Spinal cord (tissue), 10 donors: ENCODE measurements at places on chromosomes 7 and 10. TPM values are rescaled to one million over a fixed set of nuclear protein-coding genes. Genes with fewer than 3 reads are reported as not detected.

The IFIT1B gene
- 6.7 TPM for total RNA-seq

The ATOH7 gene
- total RNA-seq, result not detected

The EPHA1 gene
- total RNA-seq, result 0.89 TPM

The COL17A1 gene
- 0.61 TPM for total RNA-seq

The FZD8 gene
- 14.0 TPM for total RNA-seq

The PON3 gene
- 3.5 TPM for total RNA-seq

The DNAJC12 gene
- 15.5 TPM for total RNA-seq

The GBX1 gene
- total RNA-seq, result 2.4 TPM

GRCh38 chr7:112869111-112869774 lies 79.0 kb upstream of the TMEM168 start:
- H3K4me3 ChIP-seq, result no peak overlapping the region
- no peak for DNase-seq
- H3K27me3 ChIP-seq, result no peaks in the 10 kb centered on the region
- no peak overlapping the region for H3K27ac ChIP-seq
- H3K4me1 ChIP-seq, result no peaks in the 10 kb centered on the region

- DNase-seq, result no peak
- H3K27ac ChIP-seq, result no peak within 1 kb of the TSS
- no peaks in the 10 kb centered on the region for H3K36me3 ChIP-seq
- no peak within 1 kb of the TSS for H3K4me3 ChIP-seq
- H3K27me3 ChIP-seq, result no peaks in the 10 kb centered on the region
Observed at GRCh38 chr10:102837230-102837721, at the start of gene CYP17A1. Gene CYP17A1, minus strand, starts transcription at chr10:102837413. Its CDS starts 52 bp downstream, at chr10:102837361.

- no peaks in the 10 kb centered on the region for H3K27me3 ChIP-seq
- H3K27ac ChIP-seq, result no peak overlapping the region
- no peak overlapping the region for H3K4me3 ChIP-seq
- no peaks in the 10 kb centered on the region for H3K36me3 ChIP-seq
- peaks cover 14% of the 10 kb centered on the region for H3K4me1 ChIP-seq
- DNase-seq, result no peak
Observed at GRCh38 chr10:48253970-48254657, 20.4 kb downstream of the FRMPD2 start.

DNA sequence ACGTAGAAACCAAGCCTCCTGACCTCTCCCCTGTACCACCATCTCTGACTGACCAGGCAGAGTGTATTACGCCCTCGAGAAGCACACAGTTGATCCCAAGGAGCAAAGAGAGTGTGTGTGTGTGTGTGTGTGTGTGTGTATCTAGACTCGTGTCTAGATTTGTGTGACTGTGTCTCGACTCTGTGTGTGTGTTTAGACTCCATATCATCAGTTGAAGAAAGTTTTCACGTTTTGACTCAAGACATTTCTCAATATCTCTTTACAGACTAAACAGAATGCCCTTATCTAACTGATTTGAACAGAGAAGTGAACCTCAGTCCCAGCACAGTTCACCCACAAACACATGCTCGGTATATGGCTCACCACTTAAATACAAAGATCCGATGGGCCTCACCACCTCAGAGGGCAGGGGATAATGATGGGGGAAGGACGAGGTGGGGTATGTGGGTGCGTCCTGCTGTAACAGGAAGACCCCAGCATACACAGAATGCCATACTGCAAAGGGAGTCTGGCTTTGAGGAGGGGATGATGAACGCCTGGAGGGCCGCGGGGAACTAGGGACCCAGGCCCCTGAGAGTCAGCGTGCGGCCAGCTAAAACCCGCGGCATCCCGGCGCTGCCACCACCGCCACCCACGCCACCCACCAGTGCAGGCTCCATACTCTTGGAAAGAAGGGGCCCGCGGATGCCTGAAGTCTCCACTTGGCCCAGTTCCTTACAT lies 780 bp downstream of the ALDH18A1 start:
- H3K27me3 ChIP-seq, result no peaks in the 10 kb centered on the region
- peaks cover 11% of the 10 kb centered on the region for H3K4me1 ChIP-seq
- peak overlapping the region; percentile 71 for H3K27ac ChIP-seq
- DNase-seq, result peak; percentile 15
- H3K36me3 ChIP-seq, result peaks cover 18% of the 10 kb centered on the region
- peak overlapping the region; percentile 77 for H3K4me3 ChIP-seq

GRCh38 chr7:70033226-70033625 lies 435.0 kb downstream of the AUTS2 start:
- DNase-seq, result peak; percentile 59
- no peak overlapping the region for H3K27ac ChIP-seq
- H3K27me3 ChIP-seq, result no peaks in the 10 kb centered on the region
- no peak overlapping the region for H3K4me3 ChIP-seq
- H3K36me3 ChIP-seq, result no peaks in the 10 kb centered on the region

DNA sequence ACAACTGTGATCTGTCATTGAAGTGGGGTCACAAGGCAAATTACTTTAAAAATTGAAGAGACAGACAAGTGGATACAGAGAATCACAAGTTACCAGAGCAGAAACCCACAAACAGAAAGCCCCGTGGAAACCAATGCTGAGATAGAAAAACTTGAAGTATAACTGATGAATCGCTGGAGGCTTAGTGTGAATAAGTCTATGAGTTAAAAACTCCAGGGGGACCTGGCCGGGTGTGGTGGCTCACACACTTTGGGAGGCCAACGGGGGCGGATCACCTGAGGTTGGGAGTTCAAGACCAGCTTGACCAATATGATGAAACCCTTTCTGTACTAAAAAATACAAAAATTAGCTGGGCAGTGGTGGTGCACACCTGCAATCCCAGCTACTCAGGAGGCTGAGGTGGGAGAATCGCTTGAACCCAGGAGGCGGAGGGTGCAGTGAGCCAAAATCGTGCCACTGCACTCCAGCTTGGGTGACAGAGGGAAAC lies 69.7 kb upstream of the ZNRF2 start:
- H3K36me3 ChIP-seq, result no peaks in the 10 kb centered on the region
- no peak overlapping the region for H3K4me3 ChIP-seq
- DNase-seq, result no peak
- no peaks in the 10 kb centered on the region for H3K4me1 ChIP-seq
